CD4-positive, alpha-beta T cell treated with Interferon alpha-2 for 1 hour (primary cell): ENCODE measurements at places on chromosomes 11 and 22.

DNA sequence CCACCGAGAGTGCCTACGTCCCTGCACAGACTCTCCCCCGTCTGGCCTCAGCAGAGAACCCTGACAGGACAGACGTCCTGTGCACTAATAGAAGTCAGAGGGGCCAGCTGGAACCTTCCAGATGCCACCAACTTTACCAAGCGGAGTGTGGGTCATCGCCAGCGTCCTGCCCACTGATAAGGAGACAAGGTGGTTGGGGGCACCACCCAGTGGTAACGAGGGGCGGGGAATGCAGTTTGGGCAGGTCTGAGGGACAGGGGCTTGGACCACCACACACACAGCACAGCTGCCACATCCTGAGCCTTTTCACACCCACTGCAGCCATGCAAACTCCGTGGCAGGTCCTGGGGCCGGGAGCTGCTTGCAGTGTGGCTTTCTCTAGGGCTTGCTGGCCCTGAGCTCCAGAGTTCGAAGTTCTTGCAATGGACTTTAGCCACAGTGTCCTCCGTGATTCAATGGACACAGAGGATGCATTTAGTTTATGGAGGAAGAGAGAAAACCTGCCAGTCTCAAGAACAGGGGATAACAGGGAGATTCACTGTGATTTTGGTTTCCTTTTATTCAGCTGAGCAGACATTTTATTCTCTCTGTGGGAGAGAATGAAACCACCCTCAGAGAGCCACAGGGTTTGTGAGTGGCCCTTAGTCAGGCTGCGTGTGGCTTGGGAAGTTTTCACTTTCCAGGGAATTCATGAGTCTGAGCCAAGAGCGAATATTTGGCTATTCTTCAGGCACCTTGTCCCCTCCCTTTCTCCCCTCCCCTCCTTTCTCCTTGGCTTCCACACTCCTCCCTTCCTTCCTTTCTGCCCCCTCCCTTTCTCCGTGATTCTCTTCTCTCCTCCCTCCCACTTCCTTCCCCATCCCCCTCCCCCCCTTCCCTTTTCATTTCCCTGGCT lies 13.1 kb downstream of the MRGPRG start:
- DNase-seq, result no peak

GRCh38 chr11:10584071-10584501 lies 15.6 kb upstream of the LYVE1 start:
- no peak for DNase-seq

- DNase-seq, result no peak
Measured at GRCh38 chr11:8095806-8096522, 15.0 kb downstream of the TUB start.

DNA sequence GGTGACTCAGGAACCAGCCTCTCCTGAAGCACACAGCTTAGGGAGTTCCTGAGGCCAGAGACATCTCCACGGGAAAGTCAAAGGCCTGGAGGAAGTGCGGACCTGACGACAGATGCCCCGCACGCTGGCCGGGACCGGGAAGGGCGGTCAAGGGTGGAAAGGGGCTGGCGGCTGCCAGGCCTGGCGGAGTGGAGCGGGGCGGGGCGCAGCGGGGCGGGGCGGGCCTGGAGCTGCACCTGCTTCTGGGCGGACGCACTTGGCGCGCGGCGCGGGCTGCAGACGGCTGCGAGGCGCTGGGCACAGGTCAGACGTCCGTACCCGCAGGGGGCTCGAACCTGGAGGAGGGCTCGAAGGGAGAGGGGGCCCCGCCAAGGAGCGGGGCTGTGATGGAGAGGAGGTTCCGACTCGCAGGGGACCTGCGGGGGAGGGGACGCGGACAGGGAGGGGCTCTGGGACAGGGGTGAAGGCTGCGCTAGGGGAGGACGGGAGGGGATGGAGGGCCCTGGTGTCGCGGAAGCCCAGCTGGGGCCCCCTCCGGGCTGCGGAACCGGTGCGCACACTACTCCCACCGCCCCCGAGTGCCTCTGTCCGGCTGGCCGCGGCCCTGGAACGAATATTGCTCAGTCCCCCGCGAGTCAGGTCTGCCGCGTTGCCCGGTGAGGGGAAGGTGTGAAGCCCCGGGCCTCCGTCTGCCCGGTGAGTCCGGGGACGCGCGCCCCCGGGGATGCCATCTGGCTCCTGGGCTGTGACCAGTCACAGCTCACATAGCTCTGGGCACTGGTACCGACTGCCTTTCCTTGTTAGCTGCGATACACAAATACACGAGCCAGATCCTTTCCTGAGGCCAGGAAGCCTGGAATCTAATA lies at the start of gene TMEM45B:
TSS of gene TMEM45B (plus strand) at position 253 of the 866 bp plus-strand sequence. CDS start 36,635 bp downstream, outside the sequence.
- DNase-seq, result no peak
